ENCODE measurements at places on chromosomes 3 and 15.

- no peak for DNase-seq
These were observed 172.8 kb downstream of the SUCNR1 start for GRCh38 chr3:152046280-152046679.

GRCh38 chr3:191236646-191237045, 37.6 kb downstream of the OSTN start:
- DNase-seq = no peak

DNA sequence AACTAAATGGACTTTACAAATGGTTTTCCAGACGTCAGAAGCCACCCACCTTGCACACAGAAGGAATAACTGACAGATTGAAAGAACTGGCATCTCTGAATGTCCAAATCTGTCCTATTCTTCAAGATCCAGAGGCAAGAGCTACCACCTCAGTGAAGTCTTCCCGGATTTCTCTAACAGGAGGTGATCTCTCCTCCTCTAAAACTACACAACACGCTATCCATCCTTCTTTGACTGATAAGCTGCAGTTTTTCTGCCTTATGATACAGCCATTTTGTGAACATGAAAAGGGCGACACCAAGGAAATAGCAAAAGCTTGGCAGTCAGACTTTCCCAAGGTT, 37.1 kb upstream of the HES1 start:
- DNase-seq = no peak

GRCh38 chr3:149990423-149990948, 19.8 kb upstream of the PFN2 start:
- no peak for DNase-seq

DNA sequence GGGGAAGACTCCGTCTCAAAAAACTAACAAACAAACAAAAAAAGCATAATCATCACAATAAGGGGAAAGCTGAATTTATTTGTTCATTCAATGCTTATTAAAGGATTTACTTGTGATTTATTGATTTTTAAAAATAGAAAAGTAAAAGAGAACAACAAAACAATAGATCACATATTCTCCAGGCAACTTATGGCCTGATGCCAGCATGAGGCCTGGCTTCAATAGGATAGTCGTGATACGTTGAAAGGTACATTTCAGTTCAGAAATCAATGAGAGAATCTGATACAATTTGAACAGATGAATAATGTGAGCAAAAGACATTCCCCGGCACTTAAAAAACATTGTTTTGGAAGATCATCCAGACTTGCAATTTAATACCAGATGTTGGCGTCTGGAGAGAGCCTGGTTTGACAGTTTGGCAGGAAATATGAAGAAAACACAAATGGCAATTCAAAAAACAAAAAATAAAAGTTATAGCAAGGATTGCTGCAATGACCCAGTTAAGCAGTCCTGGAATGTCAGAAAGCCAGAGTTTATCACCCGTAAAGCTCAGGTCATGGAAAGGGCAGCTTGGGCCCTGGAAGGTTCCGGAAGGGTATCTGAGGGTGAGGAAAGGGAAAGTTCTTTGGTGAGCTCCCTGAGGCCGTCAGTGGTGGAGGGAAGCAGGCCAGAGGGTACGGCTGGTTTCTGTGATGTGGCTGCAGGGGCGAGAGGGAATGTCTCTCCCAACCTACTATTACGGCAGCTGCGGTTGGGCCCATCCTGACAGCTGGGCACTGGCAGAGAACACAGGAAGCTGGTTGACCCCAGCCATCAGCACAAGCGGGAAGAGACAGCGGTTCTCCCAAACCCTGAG, 230.2 kb upstream of the HES1 start:
- no peak for DNase-seq

DNA sequence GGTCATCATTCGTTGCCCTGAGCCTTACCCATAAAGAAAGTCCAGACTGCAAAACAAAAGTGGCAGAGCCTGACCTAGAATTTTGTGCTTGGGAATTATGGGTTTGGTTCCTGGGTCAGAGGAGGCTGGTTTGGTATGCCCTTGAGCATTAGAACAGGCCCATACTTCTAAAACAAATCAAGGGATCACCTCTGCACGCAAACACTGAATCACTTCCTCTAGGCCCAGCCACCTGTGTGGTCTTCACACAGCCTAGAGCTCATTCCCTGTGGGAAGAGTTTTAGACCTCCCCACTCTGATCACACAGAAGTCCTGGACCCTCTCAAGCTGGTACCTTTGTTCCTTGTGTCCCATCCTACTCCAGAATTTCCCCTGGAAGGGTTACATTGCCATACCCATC, 59.4 kb downstream of the B3GNT5 start:
- no peak for DNase-seq

DNA sequence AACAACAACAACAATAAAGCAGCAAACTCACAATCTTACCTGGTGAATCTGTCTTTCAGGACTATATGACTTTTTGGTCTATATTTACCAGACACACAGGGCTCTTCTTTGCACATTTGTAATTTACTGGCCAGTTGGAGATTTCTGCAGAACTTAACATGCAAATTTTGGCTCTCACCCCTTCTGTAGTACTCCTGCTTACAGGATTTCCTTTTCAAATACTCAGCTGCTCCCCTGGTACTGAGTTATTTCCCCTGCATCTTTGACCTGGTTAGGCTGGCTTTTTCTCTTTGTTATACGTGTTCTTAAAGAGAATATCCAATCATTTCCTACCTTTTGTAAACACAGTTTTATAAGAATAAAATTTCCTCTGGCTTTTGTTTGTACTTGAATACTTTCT, 228.0 kb downstream of the MBNL1 start:
- DNase-seq = no peak

DNA sequence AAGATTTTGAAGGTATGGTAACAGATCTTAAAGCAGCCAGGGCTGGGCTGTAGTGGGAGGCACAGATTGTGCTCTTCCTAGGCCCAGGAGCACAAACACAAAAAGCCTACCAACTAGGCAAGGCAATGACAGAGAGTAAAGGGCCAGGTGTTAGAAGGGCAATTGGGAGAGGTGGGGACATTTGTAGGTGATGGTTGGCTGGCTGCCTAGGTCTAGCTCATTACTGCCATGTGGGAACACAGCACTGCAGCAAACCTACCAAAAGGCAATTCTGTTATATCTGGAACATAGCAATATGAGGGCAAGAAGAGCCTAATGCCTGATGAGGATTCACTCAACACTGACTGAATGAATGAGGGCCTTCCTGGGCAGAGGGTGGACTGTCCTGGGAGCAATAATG, 30.4 kb downstream of the ARHGEF3 start:
- DNase-seq = peak; percentile 22

GRCh38 chr15:72168808-72169190, 28.8 kb downstream of the GRAMD2A start:
- DNase-seq = no peak

DNA sequence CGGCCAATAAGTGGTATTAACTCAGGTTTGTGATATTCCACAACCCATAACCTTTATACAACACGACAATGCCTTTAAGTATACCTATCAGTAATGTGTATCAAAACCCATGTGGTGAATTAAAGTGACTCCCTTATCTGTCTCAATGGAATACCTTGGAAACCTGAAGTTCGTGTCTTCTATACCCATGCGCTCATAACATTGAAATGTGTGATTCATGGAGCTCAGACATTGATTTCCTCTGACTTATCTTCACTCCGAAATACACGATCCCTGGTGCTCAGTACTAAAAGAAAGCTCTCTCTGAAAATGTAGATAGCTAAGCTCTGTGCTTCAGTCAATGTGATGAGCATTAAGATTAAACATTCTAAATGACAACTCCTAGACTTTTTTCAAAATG, 140.3 kb downstream of the TBC1D5 start:
- DNase-seq = no peak

- no peak for DNase-seq
These were observed 52.4 kb upstream of the GNB4 start for GRCh38 chr3:179503640-179504039.

GRCh38 chr3:58411036-58411435, 22.6 kb downstream of the PDHB start:
- DNase-seq = no peak

GRCh38 chr15:28975766-28976179, 90.0 kb downstream of the APBA2 start:
- DNase-seq = no peak

GRCh38 chr3:50516440-50516871, 13.0 kb upstream of the CACNA2D2 start:
- DNase-seq = no peak

DNA sequence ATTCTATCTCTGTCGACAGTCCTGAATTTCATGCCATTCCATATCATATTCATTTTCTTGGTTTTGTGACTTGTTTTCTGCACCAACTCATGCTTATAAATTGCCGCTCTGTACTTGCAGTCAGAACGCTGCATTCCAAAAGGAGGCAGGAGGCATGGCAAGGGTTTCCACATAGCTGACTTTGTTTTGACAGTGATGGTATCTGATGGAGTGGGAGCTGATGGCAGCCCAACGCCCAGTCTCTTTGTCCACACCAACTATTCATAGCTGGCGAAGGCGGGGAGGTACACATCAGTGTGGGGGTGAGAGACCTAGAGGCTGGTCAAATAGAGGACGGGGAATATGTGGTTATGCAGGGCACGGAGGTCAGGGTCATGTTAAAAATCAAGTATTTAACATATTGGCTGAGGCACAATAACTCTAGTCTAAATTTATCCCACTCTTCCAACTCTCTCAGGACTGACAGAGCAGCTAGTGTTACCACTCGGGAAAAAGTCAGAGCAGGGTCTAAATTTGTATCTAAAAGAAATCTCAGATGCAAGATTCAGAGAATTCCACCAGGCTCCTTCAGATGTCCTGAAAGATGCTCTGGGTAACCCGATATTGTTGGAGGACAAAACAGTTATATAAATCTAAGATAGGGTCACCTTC, 67.8 kb upstream of the ATP13A3 start:
- DNase-seq = no peak

DNA sequence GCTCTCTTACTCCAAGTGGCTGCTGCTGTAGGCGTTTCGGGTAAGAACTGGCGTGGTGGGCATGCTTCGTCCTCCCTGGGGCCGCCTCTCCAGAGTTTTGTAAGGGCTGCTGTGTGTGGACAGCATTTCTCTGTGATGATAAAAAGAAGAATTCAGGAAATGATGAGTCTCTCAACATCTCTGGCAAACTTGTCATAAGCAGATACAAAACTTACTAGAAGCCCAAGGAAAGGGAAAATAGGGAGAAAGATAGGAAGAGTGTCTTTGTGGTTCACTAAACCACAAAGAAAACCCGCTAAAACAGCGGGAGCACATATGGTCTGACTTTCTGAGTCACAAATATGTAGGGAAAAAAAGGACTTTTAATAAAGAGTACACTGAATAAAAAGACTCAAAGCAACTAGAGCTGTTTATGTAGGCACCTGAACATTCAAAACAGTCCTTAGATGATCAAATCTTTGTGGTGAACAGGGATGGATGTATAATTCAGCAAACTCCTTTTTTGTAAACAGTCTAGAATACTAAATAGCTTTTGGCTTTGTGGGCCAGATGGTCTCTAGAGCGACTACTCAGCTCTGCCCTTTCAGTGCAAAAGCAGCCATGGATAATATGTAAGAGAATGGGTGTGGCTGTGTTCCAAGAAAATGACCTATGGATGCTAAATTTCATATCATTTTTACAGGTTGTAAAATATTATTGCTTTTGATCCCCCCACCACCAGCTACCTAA, 60.4 kb upstream of the LMOD3 start:
- no peak for DNase-seq

DNA sequence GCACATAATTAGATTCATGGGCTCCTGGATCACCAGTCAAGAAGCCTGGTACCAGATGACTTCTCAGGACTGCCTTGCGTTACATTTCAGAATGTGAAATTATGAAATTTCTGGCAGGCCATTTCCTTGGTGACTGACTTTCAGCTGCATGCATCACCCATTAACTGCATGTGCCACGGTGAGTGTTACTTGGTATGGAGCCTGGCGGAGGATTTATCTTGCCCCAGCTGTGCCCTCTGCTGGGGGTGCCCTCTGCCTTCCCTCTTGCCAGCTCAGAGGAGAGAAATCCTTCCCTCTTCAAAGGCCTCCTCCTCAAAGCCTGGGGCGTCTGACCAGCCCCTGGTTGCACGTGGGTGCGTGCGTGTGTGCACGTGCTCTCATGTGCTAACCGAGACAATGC, 57.7 kb upstream of the CTSH start:
- DNase-seq = no peak

DNA sequence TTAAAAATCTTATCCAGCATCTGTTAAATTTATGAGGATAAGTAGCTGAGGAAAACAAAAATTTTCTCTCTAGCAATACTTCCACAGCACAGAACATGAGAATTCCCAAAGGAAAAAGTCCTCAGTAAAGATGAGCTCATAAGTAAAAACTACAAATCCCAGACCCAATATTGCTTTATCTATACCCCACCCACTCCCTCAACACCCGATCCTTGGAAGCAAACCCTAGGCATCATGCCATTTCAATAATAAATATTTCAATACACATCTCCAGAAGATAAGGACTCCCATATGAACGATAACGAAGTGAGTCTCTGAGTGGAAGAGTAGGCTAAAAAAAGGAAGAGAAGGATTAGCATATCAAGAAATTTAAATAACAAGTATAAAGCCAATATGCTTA, 8.3 kb upstream of the PRR20G start:
- no peak for DNase-seq

DNA sequence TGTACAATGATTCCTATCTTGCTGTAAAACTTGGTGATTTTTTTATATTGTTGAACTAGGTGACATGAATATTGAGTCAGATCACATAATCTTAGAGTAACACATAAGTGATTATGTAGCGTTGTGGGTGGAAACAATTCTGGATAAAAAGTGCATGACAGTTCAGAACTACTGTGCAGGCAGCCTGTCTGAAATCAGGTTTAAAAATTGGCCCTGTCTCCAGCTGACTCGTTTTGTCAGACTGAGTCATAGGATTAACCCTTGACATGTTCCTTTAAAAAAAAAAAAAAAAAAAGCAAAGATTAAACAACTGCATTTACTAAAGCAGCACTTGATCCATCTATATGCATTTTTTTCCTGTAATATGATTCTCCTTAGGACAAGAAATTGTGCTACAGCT, 160.0 kb upstream of the CGNL1 start:
- no peak for DNase-seq

DNA sequence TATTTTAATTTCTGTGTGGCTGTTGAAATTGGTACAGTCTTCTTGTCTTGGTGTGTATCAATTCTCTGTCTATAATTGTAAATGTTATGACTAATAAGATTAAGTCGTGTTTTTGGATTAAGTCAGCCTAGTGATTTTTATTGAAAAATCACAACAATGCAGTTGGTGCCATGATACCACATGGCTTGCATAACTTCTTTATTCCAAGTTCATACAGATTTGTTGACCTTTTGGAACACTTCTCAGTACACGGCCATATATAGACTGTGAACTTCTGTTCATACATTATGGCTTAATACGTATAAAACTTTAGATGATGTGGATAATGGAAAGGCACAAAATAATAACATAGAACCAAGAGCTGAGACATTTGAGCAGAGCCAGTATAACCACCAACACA, 121.2 kb upstream of the NAALADL2 start:
- DNase-seq = no peak

GRCh38 chr15:48437178-48437577, 105.9 kb downstream of the DUT start:
- DNase-seq = no peak

GRCh38 chr15:58552505-58553364, 120.9 kb downstream of the LIPC start:
- DNase-seq = no peak

GRCh38 chr3:4724051-4724629, 231.0 kb downstream of the ITPR1 start:
- no peak for DNase-seq
